Left forelimb (tissue), 1 donor: ENCODE measurements at places on chromosomes 5 and 9.

GRCh38 chr9:23041466-23041865, 594.8 kb downstream of the DMRTA1 start:
- no peak for DNase-seq

DNA sequence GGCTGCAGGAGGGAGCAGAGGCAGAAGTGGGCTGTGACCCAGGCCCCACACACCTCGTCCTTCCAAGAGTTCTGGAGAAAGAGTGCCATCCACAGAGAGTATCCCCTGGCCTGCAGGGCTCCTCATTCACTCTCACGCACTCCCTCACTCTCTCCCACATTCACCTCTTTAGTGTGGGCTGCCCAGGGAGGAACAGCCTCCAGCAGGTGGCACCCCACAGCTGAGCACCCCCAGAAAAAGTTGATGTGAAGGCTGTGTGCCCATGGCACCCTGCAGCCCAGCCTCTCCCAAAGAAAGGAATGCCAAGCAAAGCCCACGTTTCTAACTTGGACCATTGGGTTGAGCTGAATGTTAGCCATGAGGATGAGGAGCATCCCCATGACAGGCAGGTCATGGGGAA, 4.5 kb upstream of the SHC3 start:
- DNase-seq, result no peak

DNA sequence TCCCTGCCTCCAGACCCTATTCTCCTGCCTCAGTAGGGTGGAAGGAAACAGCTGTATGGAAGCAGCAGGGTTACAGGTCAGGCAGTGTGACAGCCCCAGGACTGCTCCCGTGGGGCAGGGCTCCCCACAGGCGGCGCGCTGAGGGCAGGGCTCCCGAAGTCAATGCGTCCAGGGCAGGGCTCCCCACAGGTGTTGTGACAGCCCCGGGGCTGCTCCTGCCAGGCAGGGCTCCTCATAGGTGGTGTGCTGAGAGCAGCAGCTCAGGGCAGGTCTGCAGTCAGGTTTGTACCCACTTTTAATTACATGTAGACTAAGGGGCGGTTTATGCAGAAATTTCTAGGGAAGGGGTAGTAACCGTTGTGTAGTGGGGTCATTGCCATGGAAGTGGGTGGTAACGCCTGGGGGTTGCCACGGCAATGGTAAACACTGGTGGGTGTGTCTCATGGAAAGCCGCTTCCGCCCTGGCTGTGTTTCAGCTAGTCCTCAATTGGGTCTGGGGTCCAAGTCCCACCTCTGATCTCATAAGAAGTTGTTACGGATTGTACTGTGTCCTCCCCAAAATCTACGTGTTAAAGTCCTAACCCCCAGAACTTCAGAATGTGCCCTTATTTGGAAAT, 16.7 kb upstream of the TERT start:
- DNase-seq, result peak; percentile 57

- no peak for DNase-seq
These were observed 142.6 kb upstream of the LMX1B start for GRCh38 chr9:126471084-126471624.

DNA sequence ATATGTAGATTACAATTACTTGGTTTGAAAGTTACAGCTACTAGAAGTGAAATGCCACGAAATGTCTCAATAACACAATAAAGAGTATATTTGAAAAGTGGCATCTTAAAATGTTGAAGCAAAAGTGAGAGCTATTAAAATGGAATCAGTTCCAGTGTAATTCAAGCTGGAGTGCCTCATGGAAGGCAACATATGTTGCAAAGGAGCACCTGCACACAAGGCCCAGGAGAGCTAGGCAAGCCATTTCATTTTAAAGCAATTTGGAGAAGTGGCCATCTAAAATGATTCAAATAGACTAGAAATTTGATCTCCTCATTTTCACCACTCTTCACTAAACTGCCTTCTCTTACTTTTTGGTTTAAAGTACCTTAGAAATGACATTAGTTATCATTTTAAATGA, 167.8 kb downstream of the GABRB2 start:
- no peak for DNase-seq

DNA sequence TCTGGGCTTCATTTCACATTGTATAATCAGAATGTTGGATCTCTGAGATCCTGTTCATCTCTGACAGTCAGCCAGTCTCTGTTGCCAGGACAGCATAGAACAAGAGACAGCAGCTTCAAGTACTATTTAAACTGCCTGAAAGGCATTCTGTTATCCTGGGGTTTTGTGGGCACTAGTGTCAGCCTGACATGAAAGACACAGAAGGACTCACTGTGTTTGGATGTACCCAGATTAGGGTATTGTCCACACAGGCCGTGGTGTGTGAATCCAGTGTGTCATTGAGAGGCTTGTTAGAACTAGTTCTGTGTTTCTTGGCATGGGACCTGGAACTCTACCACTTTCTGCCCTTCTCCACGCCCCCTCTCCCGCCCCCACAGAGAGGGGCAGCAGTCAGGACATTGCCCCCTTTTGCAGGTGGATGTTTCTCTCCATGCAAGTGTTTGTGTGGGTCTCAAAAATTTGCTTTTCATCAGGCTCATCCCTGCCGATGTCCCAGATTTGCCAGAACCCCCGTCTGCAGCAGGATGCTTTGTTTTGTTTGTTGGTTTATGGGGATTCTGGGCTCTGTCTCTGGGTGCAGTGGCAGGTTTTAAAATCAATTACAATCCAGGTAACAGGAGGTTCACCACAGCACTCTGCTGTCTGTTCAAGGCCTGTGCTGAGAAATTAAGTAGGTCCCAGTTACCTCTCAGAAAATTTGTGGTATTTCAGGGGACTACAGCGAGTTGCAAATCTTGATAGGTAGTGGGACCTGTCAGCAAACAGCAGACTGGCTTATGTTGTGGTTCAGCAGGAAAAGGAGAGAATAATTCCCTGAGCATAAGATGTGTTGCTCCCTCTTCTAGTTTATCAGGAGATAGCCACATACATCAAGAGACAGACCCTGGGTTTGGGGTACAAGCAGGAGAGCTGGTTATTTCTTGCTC, 144.6 kb downstream of the DOCK2 start:
- no peak for DNase-seq

DNA sequence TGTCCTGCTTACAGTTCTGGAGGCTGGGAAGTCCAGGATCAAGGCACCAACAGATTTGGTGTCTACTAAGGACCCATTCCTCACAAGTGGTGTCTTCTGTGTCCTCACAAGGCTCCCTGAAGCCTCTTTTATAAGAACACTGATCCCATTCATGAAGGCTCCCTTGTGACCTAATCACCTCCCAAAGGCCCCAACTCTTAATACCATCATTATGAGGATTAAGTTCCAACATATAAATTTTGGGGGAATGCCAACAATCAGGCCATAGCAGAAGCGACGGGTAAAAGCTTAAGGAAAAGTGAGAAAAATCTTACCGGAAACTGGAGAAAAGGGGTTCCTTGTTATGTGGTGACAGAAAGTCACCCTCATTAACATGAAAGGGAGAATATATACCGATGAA, 11.2 kb downstream of the CTNNAL1 start:
- no peak for DNase-seq

DNA sequence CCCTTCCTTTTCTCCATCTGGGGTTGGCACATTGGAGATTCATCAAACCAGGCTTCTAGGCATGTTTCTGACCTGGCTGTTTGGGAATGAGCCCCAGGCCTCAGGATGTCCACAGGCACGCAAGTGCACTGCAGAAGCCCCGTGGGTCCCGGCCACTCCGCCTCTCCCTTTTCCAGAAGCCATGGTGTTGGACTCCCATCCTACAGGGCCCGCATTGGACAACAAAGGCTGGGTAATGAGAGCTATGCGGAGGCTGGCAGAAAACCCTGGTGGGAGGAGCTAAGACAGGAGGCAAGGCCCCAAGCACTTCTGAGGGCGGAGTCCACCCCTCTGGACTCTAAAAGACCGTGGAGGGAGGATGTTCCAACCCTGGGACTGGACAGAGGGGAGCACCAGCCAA, 160.6 kb downstream of the OLFM1 start:
- DNase-seq, result no peak

DNA sequence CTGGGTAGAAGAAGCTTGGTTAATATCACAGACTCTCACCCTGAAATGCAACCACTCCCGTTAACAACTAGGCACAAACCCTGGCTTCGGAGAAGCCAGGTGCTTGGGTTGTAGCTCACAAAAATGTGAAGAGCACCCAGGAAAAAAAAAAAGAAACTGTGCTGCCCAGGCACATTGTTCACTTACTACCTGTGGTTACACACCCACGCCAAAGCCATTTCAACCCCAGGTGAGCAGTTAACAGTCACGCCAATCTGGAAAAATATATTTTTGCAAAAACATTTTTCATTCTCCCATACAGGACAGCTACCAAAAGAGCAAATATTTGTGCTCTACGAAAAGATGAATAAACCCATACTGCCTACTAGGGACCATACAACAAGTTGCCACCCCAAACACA, 49.2 kb downstream of the SIL1 start:
- DNase-seq, result no peak

- no peak for DNase-seq
These were observed 104.3 kb upstream of the ARRDC3 start for GRCh38 chr5:91487420-91487819.

DNA sequence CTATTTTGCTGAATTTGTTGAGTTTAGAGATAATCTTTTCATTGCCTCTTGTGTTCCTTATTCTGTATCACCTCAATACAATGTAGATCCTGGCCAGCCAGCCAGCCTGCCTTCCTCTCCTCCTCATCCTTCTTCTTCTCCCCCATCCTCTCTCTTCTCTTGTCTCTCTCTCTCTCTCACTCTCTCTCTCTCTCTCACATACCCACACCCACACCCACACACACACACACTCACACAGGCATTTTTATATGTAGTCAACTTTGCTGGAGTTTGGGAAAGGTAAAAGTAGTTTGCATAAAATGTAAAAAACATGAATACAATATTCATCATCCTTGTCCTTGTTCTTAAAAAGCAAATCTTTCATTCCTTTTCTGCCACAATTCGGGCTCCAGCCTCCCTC, 60.5 kb downstream of the ZFAND5 start:
- no peak for DNase-seq

- no peak for DNase-seq
These were observed 316.1 kb downstream of the GADD45G start for GRCh38 chr9:89920951-89921350.

GRCh38 chr9:110198357-110198756, 9.6 kb downstream of the C9orf152 start:
- DNase-seq, result no peak

DNA sequence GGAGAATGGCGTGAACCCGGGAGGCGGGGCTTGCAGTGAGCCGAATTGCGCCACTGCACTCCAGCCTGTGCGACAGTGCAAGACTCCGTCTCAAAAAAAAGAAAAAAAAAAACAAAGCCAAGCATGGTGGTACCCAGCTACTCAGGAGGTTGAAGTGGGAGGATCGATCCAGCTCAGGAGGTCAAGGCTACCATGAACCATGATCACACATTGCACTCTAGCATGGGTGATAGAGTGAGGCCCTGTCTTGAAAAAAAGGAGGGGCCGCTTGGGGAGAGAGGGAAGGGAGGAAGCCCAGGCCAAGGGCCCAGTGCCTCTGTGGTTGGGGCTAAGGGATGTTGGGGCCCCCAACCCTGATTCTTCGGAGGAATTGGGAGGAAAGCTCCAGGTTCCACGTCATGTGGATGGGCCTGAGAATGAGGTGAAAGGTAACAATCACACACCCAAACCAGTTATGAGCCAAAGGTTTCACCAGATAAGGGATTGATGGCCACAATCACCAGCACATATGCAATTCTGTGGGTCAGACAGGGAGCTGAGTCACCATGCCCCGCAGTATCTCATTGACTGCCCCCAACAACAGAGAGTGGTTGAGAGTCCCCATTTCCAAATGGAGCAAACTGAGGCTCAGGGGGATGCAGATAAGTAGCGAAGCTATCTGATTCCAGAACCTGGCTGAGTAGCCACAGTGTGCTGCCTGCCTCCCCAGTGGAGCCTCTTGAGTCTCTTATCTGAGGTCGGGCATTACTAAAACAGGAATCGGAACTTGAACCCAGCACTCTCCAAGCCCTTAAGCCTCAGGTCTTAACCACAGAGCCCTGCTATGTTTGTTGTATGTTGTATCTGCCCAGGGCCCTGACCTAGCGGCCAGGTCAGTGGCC, 20.5 kb downstream of the SWI5 start:
- no peak for DNase-seq
